ENCODE measurements at places on chromosomes 12 and 14.

DNA sequence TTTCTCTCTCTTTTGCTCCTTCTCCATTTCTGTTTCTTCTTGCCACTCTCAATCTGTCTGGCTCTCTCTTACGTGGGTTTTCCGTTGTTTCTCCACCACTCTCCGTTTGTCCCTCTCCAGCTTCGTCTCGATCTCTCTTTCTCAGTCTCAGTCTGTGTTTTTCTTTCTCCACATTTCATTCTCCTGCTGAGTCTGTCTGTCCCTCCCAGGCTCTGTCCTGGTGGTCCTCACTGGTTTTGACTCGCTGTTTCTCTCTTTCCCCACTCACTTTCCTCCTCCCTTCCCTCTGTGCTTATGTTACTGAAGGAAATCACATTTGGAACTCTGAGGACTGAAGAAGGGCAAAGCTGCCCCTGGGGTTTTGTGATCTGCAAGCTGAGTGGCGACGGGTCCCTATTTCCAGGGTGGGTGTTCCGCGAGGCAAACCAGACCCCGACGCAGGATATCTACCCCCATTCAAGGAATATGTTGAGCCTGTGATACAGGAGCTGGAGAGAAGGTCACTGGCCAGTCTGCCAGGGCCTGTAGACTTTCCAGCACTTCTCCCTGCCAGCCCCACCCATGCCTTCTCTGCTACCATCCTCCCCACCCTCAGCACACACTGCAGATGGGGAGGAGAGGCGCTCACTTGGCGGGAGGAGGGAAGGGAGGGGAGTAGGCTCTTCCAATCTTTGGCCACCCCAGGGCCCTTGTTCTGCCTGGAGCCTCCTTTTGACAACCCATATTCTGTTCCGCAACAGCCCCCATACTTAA is 102.7 kb upstream of the MAP1LC3B2 start:
- peak; percentile 65 for DNase-seq

DNA sequence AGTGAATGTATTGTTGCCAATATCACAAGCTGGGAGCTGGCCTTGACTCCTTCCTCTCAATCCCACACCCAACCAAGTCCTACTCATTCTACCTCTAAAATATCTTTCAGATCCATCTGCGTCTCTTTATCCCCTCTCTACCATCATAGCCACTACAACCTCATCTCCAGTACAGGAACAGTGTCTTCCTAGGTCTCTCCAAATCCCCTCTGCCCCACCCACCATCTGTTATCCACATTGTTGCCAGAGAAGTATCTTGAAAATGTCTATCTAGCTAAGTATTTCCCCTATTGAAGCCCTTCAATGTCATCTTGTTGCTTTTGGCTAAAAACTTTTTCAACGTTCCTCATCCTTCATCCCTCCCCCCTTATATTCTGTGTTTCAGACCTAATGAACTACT is 244.7 kb downstream of the C12orf75 start:
- DNase-seq = no peak

DNA sequence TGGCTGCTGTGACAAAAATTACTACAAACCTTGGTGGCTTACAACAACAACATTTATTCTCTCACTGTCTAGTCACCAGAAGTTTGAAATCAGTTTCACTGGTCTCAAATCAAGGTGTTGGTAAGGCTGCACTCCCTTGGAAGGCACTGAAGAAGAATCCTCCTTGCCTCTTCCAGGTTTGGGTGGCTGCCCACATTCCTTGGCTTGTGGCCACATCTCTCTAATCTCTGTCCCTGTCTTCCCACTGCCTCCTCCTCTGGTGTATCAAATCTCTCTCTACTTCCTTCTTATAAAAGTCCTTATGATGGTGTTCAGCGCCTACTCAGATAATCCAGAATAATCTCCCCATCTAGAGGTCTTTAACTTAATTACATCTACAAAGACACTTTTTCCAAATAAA is 31.0 kb downstream of the PLCZ1 start:
- no peak for DNase-seq

GRCh38 chr12:49296034-49296835 is 1.3 kb downstream of the PRPH start:
- DNase-seq = peak; percentile 42

Measured in GM23248 (cell line).